Cortex of kidney (tissue), 1 donor: ENCODE measurements at places on chromosomes 7 and 10.

DNA sequence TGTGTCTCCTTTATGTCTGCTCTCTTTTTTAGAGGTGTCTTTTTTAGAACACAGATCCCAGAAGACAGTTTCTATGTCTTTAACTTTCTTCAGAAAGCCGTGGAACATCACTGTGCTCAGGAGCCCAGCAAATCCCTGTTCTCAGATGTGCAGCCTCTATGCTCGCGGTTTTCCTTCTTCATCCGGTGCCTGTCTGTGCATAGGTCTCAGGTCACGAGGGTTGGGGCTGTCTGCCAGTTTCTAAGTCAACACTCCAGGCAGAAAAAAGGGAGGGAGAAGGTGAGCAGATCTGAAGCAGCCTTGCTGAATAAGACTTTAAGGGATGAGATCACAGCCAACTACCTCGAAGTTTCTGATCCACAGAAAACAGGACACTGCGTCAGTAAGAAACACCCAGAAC is 68.5 kb downstream of the CRTAC1 start:
- no peak for DNase-seq

DNA sequence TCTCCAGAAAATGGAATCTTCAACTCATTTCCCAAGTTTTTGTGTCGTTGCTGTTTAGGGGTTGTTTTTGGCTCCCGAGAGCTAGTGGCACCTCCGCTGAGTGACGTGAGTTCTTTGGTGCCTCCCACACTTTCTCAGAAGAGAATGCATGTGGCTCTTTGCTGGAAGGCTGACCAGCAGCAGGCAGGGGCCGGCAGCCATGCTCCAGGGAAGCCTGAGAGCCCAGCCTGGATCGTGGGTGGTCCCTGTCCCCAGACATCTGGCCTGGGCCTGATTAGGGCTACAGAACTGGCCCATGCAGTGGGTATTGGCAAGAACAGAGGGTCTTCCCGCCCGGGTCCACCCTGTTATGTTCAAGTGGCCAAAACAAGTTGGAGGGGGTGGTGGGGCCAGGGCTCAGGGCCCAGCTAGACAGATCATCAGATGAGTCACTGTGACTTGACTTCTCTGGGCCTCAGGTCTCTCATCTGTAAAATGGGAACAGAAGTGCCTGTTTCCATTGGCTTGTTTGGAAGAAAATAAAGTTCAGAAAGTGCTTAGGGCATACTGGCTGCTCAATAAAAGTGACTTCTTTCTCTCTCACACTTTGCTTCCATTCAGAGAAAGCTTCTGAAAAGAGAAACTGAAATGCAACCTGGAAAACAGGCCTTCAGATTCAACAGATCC is 83.1 kb downstream of the STRA8 start:
- no peak for DNase-seq

DNA sequence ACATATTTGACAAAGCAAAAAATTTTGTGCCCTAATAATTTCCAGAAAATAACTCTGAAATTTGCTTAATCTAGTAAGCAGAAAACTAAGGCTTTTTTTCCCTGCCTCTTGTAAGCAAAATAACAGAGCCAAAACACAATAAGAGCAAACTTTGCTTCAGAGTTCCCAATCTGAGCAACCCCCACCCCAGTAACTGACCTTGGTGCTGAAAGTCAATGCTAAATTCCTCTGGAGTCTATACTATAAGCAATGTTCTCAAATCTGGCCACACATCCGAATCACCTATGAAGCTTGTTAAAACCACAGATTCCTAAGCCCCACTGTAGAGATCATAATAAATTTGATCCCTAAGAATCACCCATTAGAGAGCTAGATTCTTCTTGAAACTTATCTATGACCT is 150.5 kb downstream of the ELAPOR2 start:
- DNase-seq: no peak

DNA sequence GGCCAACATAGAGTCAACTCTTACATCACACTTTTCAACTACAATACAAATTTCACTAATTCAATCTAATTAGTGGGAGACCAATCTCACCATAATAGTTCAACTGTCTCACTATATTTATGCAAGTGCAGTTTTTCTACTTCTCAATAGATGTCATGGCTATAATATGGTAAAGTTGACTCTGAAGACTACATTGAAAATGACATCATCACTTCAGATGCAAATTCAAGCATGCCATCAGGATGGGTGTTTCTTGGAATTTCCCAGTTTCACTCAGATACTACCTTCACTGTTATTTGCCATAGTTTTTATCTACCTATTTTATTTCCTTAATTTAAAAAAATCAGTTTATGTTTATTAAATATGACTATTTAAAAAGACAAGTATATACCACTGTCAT is 67.1 kb downstream of the ABLIM1 start:
- DNase-seq: no peak

GRCh38 chr7:10225275-10225674 is 748.4 kb upstream of the PHF14 start:
- no peak for DNase-seq

GRCh38 chr7:19404912-19405329 is 259.7 kb upstream of the FERD3L start:
- no peak for DNase-seq

- DNase-seq: no peak
Measured at GRCh38 chr10:76352300-76352699, 920.9 kb downstream of the LRMDA start.

DNA sequence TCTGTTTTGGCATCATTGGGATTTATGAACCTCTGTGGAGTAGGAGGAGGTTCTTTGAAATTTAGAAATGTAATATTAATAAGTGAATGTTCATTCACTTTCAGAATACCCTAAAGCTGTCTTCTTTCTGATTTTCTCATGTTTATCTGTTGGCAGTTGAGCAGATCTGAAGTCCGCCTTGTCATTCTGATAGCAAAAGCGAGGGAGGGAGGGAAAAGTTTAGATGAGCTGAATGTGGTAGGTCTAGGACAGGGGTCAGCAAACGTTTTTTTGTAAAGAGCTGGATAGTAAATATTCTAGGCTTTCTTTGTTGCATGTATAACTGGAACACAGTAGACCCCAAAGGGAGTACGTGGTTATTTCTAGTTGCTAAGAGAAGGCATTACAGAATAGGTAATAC is 94.4 kb upstream of the GATA3 start:
- no peak for DNase-seq

GRCh38 chr7:52253953-52254352 is 781.5 kb upstream of the POM121L12 start:
- no peak for DNase-seq

GRCh38 chr10:22427890-22428571 is 82.7 kb downstream of the SPAG6 start:
- DNase-seq: no peak

DNA sequence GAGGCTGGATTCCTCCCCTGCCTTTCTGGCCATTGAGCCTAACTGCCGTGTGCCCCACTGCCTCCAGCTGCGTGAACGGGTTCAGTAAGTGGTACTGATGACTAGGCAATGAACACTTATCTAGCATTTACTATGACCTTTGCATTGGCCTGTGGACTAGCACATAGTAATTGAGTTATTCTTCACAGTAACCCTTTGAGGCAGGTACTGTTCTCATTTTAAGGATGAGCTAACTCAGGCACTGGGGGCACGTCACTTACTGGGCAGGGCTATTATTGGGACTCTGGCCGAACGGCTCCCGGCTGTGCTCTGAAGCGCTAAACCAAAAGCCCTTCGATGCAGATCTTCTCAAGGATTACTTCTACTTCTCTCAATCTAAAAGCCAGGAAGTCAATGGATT is 38.3 kb downstream of the WIPF3 start:
- DNase-seq: no peak

- DNase-seq: no peak
Measured at GRCh38 chr10:97485647-97486281, 12.5 kb downstream of the MMS19 start.

GRCh38 chr10:43362191-43362839 is 9.1 kb upstream of the FXYD4 start:
- DNase-seq: peak; percentile 59

- no peak for DNase-seq
Measured at GRCh38 chr7:73841689-73842066, 638 bp downstream of the METTL27 start.

DNA sequence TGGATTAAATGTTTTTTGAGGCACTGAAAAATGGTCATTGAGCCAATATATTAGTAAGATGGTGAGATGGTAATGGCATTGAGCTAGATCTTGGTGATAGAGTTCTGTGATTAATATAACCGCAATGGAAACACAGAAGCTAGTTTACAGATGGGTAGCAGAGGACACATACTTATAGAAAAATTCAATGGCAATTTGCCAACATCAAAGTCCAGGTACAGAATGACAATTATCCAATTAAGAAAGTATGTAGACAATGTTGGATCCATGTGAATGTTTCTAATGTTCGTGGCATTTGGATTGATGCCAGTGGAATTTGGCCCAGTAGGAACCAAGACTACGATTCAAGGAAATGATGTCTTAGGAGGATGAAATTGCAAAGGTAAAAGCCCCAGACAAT is 187.8 kb downstream of the GNAT3 start:
- no peak for DNase-seq

DNA sequence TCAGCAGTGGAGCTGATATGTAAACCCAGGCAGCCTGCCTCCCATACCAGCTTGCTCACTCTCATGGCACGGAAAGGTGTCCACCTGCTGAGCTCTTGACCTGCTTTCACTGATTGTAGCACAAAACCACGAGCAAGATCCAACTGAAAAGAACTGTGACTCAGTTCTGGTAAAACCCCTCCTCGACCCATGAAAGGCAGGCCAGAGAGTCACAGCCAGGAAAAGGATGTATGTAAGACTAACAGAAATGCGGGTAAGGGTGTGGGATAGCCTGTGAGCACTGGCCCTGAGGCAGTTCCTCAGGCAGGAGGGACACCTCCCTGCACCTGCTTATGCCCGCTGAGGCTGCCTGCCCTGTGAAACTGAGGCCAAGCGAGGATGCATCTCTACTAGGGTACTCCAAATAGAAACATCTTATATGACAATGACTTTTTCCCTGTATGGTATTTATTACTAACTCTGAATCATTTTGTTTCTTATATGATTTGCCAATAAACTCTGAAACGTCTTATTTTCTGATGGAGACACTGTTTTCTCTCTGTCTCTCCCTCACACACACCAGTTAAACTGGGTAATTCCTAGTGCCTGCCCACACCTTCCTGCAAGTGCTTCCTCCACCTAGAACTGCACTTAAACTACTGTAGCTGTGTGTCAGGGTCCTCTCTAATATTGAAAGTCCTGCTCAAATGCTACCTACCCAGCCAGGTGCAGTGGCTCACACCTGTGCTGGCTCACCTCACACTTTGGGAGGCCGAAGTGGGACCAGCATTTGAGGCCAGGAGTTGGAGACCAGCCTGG is 73.3 kb upstream of the GHITM start:
- no peak for DNase-seq

- DNase-seq: no peak
Measured at GRCh38 chr7:68143345-68143744, 1146.7 kb downstream of the TYW1 start.

DNA sequence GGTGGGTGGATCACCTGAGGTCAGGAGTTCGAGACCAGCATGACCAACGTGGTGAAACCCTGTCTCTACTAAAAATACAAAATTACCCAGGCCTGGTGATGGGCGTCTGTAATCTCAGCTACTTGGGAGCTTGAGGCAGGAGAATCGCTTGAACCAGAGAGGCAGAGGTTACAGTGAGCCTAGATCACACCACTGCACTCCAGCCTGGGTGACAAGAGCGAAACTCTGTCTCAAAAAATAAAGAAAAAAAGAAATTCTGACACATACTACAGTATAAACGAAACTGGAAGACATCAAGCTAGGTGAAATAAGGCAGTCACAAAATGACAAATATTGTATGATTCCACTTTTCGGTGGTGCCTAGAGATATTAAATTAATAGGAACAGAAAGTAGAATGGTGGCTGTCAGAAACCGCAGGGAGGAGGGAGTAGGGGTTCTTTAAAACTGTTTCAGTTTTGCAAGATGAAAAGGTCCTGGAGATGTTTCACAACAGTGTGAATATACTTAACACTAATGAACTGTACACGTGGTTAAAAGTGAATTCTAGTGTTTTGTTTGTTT is 23.2 kb downstream of the PILRA start:
- no peak for DNase-seq

DNA sequence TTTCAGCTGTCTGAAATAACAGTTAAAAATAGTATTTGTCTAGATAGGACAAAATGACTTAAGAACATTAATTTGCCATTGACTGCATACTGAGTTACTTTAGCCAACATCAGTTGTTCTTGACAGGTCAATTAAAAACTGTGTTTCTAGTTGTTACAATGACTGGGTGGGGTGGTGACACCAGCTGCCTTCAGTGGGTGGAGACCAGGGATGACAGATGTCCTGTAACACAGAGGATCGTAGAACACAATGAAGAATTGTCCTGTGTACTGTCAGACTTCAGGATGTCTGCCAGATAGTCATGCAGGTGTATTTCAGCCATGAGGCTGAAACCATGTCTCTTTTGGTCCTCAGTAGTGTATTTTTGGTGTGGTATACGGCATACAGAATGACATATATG is 24.4 kb downstream of the TRUB1 start:
- DNase-seq: no peak

DNA sequence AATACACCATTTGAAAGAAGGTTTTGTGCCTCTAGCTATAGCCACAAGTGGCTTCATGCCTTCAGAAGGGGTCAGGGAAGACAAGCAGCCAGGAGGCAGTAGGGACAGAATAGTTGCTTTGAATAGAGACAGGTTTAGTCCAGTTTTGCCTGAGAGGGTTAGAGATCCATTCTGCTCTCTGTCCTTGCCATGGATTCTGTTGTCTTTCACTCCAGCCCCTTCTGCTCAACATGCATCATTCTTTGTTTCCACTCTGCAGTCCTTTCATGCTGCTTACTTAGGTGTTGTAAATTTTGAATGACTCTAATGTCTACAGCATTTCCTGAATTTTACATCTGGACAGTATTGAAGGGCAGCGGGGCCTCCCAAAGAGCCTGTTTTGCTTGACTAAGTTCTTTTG is 60.3 kb downstream of the CNTNAP2 start:
- DNase-seq: no peak

DNA sequence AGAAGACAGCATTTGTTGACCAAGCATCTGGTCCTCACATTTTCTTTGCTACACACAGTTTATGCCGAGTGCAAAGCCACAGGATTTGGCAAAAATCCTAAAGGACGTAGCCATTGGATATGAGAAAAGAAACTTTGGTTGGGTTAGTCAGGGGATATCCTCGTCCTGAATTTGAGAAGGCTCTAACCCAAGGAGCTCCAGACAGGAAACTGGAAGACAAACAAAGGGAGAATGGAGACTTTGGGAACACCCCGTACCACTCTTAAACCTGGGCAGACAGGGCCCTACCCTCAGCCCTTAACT is 146.6 kb upstream of the FRMD4A start:
- DNase-seq: no peak

GRCh38 chr7:154942691-154943090 is 60.2 kb downstream of the PAXIP1 start:
- DNase-seq: no peak

GRCh38 chr7:142611566-142612236 is 137.6 kb upstream of the PRSS1 start:
- DNase-seq: no peak

DNA sequence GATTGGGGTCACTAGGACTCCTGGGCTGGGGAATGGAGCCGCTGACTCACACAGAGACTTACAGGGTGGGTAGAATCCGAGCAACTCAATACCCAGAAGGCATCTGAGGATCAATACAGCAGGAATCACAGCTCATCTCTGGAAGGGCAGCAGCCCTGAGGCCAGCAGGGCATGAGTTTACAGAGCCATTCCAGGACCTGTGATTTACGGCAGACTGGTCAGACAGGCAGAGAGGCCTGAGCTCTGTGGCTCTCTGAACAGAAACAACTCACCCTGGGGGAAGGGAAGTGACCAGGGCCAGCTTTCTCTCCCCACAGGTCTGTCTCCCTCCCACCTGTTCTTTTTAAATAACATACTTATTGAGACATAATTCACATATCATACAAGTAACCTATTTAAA is 88.2 kb upstream of the CXCL12 start:
- DNase-seq: no peak
